ENCODE measurements at places on chromosomes 16 and 17.

DNA sequence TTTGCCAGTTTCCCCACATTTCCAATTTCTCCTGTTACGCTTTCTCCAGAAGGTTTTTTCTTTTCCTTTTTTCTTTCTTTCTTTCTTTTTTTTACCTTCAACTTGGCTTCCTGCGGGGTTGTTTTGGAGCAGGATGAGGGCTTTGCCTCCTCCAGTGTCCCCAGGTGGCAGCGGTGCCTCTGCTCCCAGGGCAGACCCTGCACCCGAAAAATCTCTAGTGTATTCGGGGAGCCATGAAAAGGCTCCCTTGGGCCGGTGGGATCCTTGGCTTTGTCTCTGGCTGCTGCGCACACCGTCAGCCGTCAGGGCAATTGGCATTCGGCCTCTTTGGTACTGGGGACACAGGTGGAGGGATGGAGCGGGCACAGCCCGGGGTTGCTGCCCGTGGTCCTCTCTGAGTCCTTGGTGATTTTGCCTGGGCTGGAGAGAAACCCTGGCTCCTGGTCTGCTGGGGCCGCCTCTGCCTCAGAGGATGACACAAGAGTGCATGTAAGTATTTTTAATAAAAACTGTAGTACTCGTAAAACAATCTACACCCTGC, 846 bp downstream of the ITGB3 start:
- no peak for DNase-seq

DNA sequence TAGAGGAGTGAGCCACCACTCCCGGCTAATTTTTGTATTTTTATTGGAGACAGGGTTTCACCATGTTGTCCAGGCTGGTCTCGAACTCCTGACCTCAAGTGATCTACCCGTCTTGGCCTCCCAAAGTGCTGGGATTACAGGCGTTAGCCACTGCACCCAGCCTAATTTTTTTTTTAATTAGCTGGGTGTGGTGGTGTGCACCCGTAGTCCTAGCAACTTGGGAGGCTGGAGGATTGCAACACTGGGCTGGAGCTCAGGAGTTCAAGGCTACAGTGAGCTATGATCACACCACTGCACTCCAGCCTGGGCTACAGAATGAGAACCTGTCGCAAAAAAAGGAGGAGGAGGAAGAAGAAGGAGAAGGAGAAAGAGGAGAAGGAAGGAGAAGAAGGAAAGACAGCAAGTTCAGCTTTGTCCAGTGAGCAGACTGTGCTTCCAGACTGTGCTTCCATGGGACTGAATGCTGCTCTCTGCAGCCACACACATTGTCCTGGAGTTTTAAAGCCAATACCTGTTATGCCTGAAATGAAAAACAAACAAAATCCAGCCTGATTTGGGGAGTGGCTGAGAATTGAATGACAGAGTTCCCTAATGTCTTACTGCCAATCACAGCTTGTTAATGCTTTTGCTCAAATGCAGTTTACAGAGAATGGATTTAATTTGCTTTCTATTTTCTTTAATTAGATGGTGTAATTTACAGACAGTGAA, 2.8 kb upstream of the TNFRSF13B start:
- DNase-seq: no peak

DNA sequence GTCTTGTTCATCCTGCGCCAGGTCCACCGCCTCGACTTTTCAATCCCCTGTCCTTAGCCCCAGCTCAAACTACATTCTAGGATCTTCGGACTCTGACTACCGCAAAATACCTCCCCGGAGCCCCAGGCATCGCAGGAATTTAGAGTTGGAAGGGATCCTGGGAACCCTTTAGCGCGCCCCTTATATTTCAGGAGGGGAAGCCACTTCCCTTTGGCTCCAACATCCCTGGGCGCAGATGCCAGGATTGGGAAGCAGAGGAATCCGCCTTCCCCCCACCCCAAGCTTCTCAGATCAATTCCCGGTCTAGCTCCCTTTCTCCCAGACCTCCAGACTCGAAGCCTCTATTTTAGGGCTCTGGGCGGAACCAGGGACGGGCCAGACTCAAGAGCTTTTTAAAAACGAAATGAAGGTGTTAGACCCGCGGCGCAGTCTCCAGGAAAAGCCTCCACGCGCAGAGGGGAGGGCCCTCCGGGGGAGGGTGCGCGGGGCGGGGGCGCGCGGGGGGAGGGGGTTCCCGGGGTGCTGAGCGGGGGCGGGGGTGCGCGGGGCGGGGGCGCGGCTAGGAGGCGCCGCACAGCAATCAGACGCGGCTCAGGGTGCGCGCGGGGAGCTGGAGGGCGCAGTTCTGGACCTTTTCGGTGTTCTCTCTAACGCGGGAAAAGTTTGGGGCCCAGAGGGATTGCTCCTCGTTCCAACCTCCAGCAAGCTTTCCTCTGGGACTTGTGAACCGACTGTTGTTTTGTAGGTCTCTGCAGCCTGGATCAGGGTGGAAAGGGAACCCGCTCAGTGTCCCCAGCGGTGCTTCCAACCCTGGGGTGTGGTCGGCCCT, 1.6 kb downstream of the AHSP start:
- DNase-seq: no peak

DNA sequence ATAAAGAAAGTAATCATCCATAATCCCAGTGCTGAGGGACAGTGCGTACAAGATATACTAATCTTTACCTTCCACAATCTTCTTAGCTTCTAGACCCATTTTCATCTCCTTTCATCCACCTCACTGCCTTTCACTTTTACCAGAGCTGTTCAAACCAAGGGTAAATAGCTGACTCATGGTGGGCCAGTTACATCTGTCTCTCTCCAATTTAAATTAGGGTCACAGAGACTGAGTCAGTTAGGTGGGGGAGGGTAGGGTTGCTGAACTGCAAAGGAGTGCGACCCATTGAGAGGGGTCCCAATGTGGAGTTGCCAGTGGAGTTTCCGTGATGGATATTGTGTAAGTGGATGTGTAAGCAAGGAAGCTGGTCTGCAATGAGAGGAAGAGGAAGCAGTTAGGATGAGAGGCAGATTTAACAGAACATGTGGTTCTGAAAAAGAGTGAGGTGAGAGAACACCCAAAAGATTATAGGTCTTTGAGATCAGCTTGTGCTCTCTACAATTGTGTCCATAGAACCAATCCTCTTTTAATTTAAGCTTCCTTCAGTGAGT, 83.5 kb downstream of the GP2 start:
- DNase-seq: no peak

DNA sequence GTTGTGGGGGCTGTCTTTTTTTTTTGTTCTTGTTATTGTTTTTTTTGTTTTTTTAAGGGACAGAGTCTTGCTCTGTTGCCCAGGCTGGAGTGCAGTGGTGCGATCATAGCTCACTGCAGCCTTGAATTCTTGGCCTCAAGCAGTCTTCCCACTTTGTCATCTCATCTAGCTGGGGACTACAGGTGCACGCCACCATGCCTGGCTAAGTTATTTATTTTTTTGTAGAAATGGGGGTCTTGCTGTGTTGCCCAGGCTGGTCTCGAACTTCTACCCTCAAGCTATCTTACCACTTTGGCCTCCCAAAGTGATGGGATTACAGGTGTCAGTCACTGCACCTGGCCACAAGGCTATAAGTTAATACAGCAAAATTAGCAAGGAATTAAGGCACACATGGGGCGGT, 101.7 kb downstream of the ABCC1 start:
- DNase-seq: no peak

DNA sequence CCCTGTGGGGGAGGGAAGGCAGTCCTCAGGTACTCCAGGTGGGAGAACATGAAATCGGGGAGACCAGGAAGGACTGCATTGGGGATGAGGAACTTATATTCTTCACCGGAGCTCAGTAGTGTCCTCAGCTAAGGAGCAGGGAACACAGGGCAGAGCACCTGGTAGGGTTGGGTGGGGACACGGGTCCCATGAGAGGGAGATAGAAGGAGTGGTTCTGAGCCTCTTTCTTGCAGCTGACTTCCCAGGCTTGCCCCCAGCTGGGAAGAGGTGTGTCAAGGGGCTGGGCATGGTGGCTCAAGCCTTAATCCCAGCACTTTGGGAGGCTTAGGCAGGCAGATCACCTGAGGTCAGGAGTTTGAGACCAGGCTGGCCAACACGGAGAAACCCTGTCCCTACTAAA, 2.1 kb downstream of the FHOD1 start:
- no peak for DNase-seq

GRCh38 chr16:86519649-86520316, 9.5 kb downstream of the FOXF1 start:
- peak; percentile 29 for DNase-seq

- DNase-seq: no peak
Measured at GRCh38 chr16:57883953-57884654, 81.8 kb upstream of the KIFC3 start.

DNA sequence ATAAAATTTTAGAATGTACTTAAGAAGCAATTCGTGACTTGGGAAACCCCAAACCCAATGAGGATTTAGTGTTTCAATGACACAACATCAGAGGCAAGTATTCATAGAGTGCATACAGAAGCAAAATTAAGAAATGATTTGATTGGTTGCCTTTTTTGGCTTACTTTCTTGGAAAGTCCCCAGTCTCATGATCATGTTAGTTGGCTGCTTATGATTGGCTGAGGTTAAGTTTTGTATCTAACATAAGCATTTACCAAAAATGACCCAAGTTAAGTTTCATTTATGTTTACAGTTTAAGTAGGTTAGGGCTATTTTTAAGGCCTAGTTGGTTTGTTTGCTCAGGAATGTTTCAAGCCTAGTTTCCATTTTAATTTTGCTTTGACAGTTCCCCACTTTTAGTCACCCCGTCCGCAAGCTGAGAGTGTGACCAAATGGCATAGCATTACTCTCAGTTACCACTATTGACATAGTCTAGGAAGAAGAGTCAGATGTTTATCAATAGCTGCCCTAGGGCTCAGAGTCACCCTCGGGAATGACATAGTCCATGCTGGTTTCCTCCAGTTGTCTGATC, 36.2 kb downstream of the DGKE start:
- no peak for DNase-seq

DNA sequence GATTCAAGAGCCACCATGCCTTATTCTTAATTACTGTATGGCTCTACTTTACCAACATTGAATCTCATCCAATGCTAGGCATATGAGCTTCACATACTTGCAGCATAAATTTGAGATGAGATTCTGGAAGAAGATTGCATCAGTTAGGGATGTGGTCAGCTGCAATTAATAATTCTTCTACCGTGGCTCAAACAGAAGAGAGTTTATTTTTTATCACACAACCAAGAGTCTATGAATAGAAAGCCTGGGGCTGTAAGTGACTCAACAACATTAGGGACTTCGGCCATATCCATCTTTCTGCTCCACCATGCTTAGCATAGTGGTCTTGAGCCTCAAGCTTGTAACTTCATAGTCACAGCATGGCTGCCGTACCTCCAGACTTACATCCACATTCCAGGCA, 179.4 kb upstream of the IRX6 start:
- no peak for DNase-seq

DNA sequence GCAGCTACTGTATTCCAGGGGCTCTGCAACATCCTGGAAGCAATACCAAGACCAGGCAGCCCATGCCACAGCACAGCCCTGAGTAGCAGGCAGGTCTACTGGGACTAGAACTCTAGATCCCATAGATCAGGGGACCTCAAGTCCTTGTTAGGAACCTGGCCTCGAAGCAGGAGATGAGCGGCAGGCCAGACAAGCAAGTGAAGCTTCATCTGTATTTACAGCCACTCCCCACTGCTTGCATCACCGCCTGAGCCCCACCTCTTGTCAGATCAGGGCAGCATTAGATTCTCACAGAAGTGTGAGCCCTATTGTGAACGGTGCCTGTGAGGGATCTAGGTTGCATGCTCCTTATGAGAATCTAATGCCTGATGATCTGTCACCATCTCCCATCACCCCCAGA, 295.7 kb upstream of the TNRC6C start:
- no peak for DNase-seq

GRCh38 chr17:27917000-27917399, 23.8 kb upstream of the LYRM9 start:
- no peak for DNase-seq

DNA sequence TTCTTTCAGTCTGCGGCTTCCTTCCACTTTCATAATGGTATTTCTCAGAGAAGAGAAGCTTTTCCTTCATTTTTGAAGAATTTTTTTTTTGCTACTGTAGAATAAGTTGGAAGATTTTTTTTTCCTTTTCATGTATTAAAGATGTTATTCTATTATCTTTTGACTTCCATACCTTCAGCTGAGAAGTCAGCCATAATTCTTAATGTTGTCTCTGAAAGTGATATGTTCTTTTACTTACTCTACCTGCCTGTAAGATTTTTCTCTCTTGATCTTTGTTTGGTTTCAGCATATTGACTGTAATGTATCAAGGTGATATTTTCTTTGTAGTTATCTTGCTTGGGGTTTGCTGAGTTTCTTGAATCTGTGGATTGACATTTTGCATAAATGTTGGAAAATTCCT, 143.5 kb upstream of the TOX3 start:
- DNase-seq: no peak

GRCh38 chr17:6661464-6661848, 9.9 kb downstream of the C17orf100 start:
- no peak for DNase-seq

GRCh38 chr17:61463316-61464129, 11.3 kb downstream of the TBX4 start:
- no peak for DNase-seq

DNA sequence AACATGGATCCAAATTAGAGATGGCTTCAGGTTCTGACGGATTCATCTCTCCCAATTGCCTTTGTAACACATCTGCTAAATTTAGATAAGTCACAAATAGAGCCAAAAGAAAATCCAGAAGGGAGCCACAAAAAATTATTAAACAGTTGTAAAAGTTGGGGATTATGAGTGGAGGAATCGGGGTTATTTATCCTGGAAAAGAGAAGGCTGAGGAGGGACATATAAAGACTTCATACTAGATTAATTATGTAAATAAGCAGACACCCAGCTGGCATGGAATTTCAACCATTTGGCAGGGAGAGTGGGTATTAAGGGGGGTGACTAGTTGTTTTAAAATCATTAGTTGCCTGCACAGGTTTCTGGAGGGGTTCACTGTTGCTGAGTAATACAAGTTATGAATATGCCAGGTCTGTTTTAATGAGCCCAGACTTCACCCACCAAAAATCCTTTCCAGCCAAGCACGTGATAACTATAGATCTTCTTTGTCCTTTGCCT, 89.6 kb downstream of the CDH13 start:
- no peak for DNase-seq

DNA sequence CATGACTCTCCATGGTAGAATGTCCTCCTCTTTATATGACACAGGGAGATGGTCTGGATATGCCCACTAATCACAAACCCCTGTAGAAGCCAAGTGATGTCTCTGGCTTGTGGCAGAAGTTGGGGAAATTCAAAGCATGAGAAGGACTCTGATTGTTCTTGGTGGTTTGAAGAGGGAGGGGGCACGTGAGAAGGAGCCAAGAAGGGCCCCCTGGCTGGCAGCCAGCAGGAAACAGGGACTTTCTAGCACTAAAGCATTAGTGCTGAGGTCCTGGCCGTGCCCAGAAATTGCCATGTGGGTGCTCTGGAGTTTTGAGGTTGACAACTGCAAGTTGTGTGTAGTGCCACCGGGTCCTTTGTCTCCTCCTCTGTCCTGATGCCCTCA, 199.9 kb downstream of the LGALS9B start:
- DNase-seq: no peak

GRCh38 chr16:81635063-81635937, 143.8 kb upstream of the PLCG2 start:
- DNase-seq: no peak

All from COR-L47 (cell line).